ENCODE measurements at places on chromosomes 12 and 14. TPM values are rescaled to one million over a fixed set of nuclear protein-coding genes. Genes with fewer than 3 reads are reported as not detected.

NYNRIN gene
- total RNA-seq = 38.3 TPM

DNA sequence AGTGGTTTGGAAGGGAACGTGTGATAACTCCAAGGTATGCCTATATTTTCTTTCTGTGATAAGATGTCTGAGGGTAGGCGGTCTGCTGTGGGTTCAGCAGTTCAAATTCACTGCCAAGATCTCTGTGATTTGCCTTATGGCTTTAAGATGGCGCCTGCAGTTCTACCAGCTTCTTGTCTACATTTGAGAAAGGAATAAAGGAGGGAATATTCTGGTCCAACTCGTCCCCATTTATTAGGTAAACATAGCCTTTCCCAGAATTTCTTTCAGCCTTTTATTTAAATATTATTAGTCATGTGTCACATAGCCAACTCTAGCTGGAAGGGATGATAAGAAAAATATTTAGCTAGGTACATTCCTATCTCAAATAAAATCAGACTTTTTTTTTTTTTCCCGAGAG is 48.8 kb downstream of the KCNJ8 start:
- DNase-seq = no peak
- no peak overlapping the region for H3K27ac ChIP-seq
- peaks cover 19% of the 10 kb centered on the region for H3K27me3 ChIP-seq
- H3K4me1 ChIP-seq = no peaks in the 10 kb centered on the region
- no peaks in the 10 kb centered on the region for H3K36me3 ChIP-seq

DNA sequence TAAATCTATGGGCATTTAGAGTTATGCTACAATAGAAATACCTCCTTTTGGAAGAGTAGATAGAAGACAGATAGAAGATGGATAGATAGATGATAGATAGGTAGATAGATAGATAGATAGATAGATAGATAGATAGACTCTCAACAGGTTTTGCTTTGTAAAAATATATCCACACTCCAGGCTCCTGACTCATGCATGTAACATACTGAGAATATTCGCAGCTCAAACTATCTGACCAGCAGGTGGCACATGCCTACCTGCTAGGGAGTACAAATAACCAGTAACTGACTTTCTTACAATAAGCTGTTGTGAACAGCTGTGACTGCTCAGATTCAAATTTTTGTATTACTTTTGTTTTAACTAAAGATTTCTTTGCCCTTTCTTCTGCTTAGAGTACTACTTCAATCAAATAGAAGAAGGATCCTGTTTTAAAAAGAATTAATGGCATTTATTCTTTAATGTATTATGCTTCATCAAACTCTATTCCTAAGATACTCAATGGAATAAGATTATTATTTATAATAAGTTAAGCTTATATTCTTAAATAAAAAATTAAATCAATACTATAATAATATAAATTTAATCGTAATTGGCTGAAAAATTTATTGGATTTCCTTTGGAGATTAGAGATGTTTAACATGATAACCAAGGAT is 15.8 kb upstream of the CPNE8 start:
- no peak overlapping the region for H3K4me3 ChIP-seq
- no peak overlapping the region for H3K27ac ChIP-seq
- H3K27me3 ChIP-seq = no peaks in the 10 kb centered on the region
- peak; percentile 16 for DNase-seq

LRRK2 gene
- total RNA-seq = 0.49 TPM

- DNase-seq = peak; percentile 84
- no peaks in the 10 kb centered on the region for H3K27me3 ChIP-seq
- H3K36me3 ChIP-seq = peaks cover 2% of the 10 kb centered on the region
- peak within 1 kb of the TSS; percentile 84 for H3K4me3 ChIP-seq
- H3K4me1 ChIP-seq = peaks cover 26% of the 10 kb centered on the region
- H3K27ac ChIP-seq = peak within 1 kb of the TSS; percentile 96
Observed at GRCh38 chr12:96906849-96907670, at the start of gene NEDD1. TSS of gene NEDD1 (plus strand) at chr12:96907257. CDS start at chr12:96909760, 2,503 bp downstream.

Data from progenitor cell of endocrine pancreas (in vitro differentiated cells).